ENCODE measurements at places on chromosomes 12 and 14. TPM values are rescaled to one million over a fixed set of nuclear protein-coding genes. Genes with fewer than 3 reads are reported as not detected.

Gene CLEC14A
- 25.1 TPM for total RNA-seq

Gene HOXC6
- 2.6 TPM for total RNA-seq

Gene CELA1
- total RNA-seq = not detected

Gene ALG10
- 10.4 TPM for total RNA-seq

Gene GPR84
- total RNA-seq = not detected

Gene CFAP54
- 2.1 TPM for total RNA-seq

Gene TWF1
- total RNA-seq = 33.4 TPM

Gene SERPINA12
- not detected for total RNA-seq

Gene ETFBKMT
- total RNA-seq = 2.1 TPM

Gene BMAL2
- total RNA-seq = 1.6 TPM

Gene RNASE3
- not detected for total RNA-seq

Gene DNAJC22
- total RNA-seq = not detected

Gene KLRG1
- 3.7 TPM for total RNA-seq

Gene NOVA1
- total RNA-seq = 12.5 TPM

Gene KRT79
- total RNA-seq = 1.6 TPM

Gene OGFOD2
- 4.2 TPM for total RNA-seq

Gene DHRS7
- total RNA-seq = 139 TPM

Gene LRP1-AS
- total RNA-seq = 1.0 TPM

Gene KLRK1
- 0.52 TPM for total RNA-seq

Gene SERPINA9
- total RNA-seq = not detected

Gene GLIPR1L2
- total RNA-seq = not detected

Gene MBD6
- 2.6 TPM for total RNA-seq

Gene RERG
- 4.7 TPM for total RNA-seq

Gene GLS2
- not detected for total RNA-seq

Gene KRT83
- total RNA-seq = not detected

Gene ENDOU
- 1.0 TPM for total RNA-seq

Gene STAT6
- 31.8 TPM for total RNA-seq

Gene SPIC
- total RNA-seq = not detected

Gene FOXG1
- total RNA-seq = not detected

Gene SIX1
- 45.4 TPM for total RNA-seq

Gene ANO4
- 0.52 TPM for total RNA-seq

Gene HCAR3
- not detected for total RNA-seq

Gene TIGAR
- 3.1 TPM for total RNA-seq

Gene KLHDC1
- 20.9 TPM for total RNA-seq

Gene ADAM20
- 2.1 TPM for total RNA-seq

Gene SERPINA5
- total RNA-seq = 0.52 TPM

Gene RBP5
- not detected for total RNA-seq

All from skeletal muscle tissue (tissue), 5 donors.